ENCODE measurements at places on chromosomes 2 and 18. TPM values are rescaled to one million over a fixed set of nuclear protein-coding genes. Genes with fewer than 3 reads are reported as not detected.

Gene LDAH
- total RNA-seq = 6.9 TPM

Gene ABHD1
- not detected for total RNA-seq

Gene ICA1L
- total RNA-seq = 6.7 TPM

Gene LYG1
- total RNA-seq = not detected

Gene INO80B
- 32.4 TPM for total RNA-seq

Gene GNLY
- total RNA-seq = 5.6 TPM

Gene CYP27C1
- total RNA-seq = 0.52 TPM

DNA sequence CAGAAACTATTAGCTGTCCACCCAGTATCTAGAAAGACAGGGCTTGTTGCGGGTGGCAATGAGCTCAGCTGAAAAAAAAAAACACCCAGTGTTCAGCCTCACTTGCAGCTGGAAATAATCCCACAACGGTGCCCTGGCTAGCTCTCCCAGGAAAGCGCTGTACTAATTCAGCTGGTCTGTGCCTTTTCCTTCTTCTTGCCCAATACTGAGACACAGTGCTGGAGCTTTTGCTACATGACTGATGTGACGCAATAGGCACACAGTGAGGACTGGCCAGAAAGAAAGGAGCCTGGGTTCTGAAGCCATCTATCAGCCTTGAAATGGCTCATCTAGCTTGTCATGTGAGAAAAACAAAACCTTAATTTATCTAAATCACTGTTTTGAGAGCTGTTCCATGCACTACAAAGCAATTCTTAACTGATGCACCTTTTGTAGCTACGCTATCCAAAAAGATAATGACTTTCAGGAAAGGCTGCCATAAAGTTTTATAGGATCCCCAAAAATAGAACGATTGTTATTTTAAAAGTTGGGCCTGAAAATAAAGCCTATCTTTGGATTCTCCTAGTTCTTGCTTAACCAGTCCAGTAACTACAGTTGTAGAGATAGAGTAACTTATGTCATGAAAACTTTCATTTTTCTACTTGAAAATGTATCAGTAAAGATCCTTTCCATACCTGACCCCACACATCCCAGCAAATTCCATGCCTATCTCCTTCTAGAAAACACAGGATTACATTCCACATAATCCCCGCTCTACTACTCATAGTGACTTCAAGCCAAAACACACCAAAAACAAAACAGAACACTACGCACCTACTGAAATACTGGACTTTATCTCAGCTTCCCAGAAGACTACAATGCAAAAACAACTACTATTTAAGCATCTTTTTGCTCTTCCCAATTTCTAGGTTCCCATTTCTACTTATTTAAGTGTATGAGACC is 15.9 kb downstream of the KIDINS220 start:
- peak; percentile 91 for DNase-seq
- peak overlapping the region; percentile 5 for H3K4me3 ChIP-seq
- no peaks in the 10 kb centered on the region for H3K36me3 ChIP-seq
- no peaks in the 10 kb centered on the region for H3K27me3 ChIP-seq
- H3K27ac ChIP-seq = no peak overlapping the region

- peaks cover 43% of the 10 kb centered on the region for H3K4me1 ChIP-seq
- no peaks in the 10 kb centered on the region for H3K27me3 ChIP-seq
- no peak for DNase-seq
- H3K27ac ChIP-seq = peak overlapping the region; percentile 21
These were observed 2.1 kb downstream of the SLC39A10 start for GRCh38 chr2:195659114-195659513.

DNA sequence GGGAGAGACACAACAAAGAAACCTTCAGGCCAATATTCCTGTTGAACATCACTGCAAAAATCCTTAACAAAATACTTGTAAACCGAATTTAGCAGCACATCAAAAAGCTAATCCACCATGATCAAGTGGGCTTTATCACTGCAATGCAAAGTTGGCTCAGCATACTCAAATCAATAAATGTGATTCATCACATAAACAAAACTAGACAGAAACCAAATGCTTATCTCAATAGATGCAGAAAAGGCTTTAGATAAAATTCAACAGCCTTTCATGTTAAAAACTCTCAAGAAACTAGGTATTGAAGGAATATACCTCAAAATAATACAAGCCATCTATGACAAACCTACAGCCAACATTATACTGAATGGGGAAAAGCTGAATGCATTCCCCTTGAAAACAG is 20.6 kb downstream of the GTF2A1L start:
- H3K27ac ChIP-seq = no peak overlapping the region
- H3K4me3 ChIP-seq = no peak overlapping the region
- no peaks in the 10 kb centered on the region for H3K27me3 ChIP-seq
- no peaks in the 10 kb centered on the region for H3K4me1 ChIP-seq
- H3K36me3 ChIP-seq = no peaks in the 10 kb centered on the region
- no peak for DNase-seq

- no peak for DNase-seq
- no peaks in the 10 kb centered on the region for H3K4me1 ChIP-seq
- no peaks in the 10 kb centered on the region for H3K27me3 ChIP-seq
- H3K36me3 ChIP-seq = no peaks in the 10 kb centered on the region
- H3K4me3 ChIP-seq = no peak overlapping the region
These were observed 104.5 kb downstream of the EPHA4 start for GRCh38 chr2:221467610-221468009.

- H3K27ac ChIP-seq = no peak overlapping the region
- H3K36me3 ChIP-seq = no peaks in the 10 kb centered on the region
- H3K27me3 ChIP-seq = no peaks in the 10 kb centered on the region
- no peak overlapping the region for H3K4me3 ChIP-seq
These were observed 6.7 kb downstream of the CRIM1 start for GRCh38 chr2:36362291-36362690.

GRCh38 chr2:238220274-238220891 is 16.9 kb upstream of the ILKAP start:
- DNase-seq = no peak
- H3K36me3 ChIP-seq = no peaks in the 10 kb centered on the region
- H3K27ac ChIP-seq = no peak overlapping the region
- H3K4me3 ChIP-seq = no peak overlapping the region

DNA sequence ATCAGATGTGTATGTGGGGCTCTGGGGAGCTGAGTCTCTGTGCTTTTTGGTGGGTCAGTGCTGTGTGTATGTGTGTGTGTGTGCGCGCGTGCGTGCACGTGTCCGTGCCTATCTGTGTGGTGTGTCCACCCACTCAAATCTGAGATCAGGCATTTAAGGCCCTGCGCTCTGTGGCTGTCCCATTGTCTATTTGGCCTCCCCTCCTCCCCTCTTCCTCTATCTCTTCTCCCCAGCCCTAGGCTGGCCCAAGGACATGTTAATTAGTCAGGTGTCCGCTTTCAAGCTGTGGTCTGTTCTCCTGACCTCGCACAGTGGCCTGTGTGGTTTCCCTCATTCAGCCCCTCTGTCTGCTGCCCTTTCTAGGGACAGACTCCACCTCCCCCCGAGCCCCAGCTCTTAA is 136.4 kb downstream of the DYSF start:
- no peak overlapping the region for H3K27ac ChIP-seq
- DNase-seq = no peak
- H3K36me3 ChIP-seq = no peaks in the 10 kb centered on the region
- H3K4me1 ChIP-seq = no peaks in the 10 kb centered on the region
- no peak overlapping the region for H3K4me3 ChIP-seq

DNA sequence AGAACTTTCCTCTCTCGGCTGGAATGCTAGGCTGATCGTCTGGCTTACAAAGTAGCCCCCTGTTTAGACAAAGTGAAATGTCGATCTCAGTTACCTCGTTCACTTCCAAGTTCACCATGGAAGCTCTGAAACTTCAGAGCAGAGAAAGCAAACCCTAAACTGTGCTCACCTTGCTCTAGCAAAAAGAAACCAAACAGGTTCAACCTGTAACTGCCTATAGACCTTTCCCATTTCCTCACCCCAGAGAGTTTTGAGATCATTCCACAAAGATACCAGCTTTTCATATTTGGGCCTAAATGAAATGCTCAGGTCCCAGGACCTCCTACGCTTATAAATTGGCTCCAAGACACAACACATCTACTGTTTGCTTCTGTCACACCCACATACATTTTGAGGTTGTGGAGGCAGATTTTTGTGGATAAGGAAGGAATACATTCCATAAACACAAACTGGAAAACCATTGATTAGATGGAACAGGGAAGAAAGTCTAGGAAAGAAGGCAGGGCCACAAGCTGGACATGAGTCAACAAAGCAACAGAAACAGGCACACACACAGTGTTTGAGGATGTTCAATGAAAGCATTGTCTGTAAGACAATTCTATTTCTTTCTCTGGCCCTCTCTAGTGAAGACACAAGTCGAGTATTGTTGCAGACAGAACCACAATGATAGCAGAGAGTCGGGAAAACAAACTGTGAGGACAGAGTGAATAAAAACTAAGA is 52.8 kb upstream of the TGIF1 start:
- H3K36me3 ChIP-seq = no peaks in the 10 kb centered on the region
- no peak overlapping the region for H3K27ac ChIP-seq
- no peak for DNase-seq
- no peaks in the 10 kb centered on the region for H3K27me3 ChIP-seq
- no peaks in the 10 kb centered on the region for H3K4me1 ChIP-seq
- no peak overlapping the region for H3K4me3 ChIP-seq

GRCh38 chr2:12709207-12709522 is 7.6 kb upstream of the TRIB2 start:
- H3K36me3 ChIP-seq = no peaks in the 10 kb centered on the region
- no peaks in the 10 kb centered on the region for H3K27me3 ChIP-seq
- no peak for DNase-seq
- peaks cover 23% of the 10 kb centered on the region for H3K4me1 ChIP-seq

DNA sequence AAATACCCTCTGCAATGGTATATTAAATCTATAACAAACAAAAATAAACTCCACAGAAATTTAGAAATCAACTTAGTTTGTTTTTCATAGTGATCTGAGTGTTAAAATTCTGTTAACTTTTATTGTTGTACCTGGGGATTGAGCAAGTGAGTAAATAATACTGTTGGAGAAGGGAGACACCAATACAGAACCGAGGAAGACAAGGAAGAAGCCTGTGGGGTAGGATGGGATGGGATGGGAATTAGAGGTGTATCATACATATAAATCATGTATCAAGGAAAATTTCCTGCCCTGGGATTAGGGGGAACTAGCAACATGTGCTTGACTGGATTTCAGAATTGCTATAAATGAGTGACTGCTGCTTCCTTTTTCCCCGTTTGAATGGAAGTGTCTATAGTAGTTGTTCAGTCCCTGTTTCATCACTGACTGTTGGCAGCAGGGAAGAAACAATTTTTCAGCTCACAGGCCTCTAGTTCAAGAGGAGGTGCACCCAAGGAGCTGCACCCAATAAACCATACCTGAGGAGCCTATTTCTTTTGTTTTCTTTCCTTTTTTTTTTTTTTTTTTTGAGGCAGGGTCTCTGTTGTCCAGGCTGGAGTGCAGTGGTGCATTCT is 53.1 kb downstream of the SP110 start:
- peaks cover 10% of the 10 kb centered on the region for H3K4me1 ChIP-seq
- H3K27ac ChIP-seq = no peak overlapping the region
- no peaks in the 10 kb centered on the region for H3K36me3 ChIP-seq
- no peak overlapping the region for H3K4me3 ChIP-seq

DNA sequence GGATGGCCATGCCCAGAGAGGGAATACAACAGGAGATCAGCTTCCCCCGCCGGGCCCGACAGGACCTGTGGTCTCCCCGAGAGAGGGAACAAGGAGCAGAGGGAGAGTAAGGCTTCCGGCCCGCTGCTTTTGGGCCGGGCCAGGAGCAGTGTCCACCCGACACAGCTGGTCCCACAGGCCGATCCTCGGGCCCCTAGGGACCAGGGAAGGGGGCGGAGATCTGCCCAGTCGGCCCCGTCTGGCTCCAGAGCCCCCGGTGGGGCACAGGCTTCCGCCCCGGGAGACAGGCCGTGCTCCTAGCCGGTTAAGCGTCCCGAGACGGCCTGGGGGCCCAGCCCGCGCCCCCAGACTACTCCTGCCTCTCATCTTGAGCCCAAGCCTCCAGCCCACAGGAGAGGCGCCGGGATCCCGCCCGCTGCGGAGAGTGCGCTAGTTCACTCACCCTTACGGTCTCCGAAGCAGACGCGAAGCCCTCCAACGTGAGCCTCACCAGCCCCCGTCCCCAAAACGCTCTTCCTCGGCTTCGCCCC is at the start of gene MCFD2:
TSS of gene MCFD2 (minus strand) at position 526 of the 530 bp plus-strand sequence. CDS start 6,635 bp downstream, outside the sequence.
- peak within 1 kb of the TSS; percentile 99 for H3K27ac ChIP-seq
- H3K27me3 ChIP-seq = no peaks in the 10 kb centered on the region
- H3K4me1 ChIP-seq = peaks cover 49% of the 10 kb centered on the region
- peak; percentile 46 for DNase-seq

DNA sequence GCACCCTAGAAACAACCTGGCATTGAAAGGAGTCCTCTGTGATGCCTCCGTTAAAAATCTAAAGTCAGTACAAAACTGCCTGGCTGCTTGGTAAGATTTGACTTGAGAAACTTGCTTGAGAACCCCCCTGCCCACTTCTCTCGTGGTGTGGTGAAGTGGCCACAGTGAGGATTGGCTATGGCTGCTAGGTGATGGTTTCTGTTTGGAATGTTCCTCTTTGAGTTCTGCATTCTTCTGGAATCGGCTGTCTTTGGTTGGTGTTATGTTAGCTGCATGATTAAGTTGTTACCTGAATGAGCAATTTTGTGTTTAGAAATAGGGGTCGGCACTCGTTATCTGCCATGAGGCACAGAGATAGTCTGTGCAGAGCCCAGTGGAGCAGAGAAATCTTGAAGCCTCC is 21.7 kb upstream of the SAG start:
- no peaks in the 10 kb centered on the region for H3K4me1 ChIP-seq
- peaks cover 10% of the 10 kb centered on the region for H3K36me3 ChIP-seq
- DNase-seq = no peak
- H3K4me3 ChIP-seq = no peak overlapping the region
- no peaks in the 10 kb centered on the region for H3K27me3 ChIP-seq
- H3K27ac ChIP-seq = no peak overlapping the region

- H3K36me3 ChIP-seq = no peaks in the 10 kb centered on the region
- peak overlapping the region; percentile 20 for H3K4me3 ChIP-seq
- H3K27me3 ChIP-seq = no peaks in the 10 kb centered on the region
- DNase-seq = no peak
These were observed 494 bp upstream of the ROCK1 start for GRCh38 chr18:21112140-21112473.

DNA sequence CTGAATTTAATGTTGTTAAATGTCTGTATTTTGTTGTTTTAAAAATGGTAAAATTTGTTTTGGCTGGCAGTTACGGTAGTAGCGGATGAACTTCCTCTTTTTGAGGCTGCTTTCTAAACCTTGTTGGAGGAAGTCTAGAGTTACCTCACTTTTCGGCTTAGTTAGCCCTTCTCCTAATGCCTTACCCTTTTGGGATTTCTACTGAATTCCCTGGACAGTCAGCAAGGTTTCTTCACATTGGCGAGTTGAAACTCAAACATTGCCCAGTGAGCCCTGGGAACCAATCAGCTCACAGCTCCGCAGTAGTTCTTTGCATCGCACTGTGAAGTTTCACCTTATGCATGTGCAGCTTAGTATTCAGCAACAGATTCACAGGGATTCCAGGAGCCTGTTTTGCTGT is 55.2 kb downstream of the TMEM247 start:
- H3K36me3 ChIP-seq = no peaks in the 10 kb centered on the region
- DNase-seq = no peak
- H3K4me1 ChIP-seq = no peaks in the 10 kb centered on the region
- H3K27me3 ChIP-seq = no peaks in the 10 kb centered on the region
